Activated T-helper 1 cell treated with anti-CD3 and anti-CD28 coated beads, Interleukin-12 subunit alpha, Interleukin-12 subunit beta, Interleukin-2, Interleukin-4 antibody, amounts not matched to agents 30 ng/mL and 10 ng/mL and 1 ng/mL, durations not matched to agents 14 hours and 24 hours and 36 hours (primary cell): ENCODE measurements at places on chromosomes 16 and 17. TPM values are rescaled to one million over a fixed set of nuclear protein-coding genes. Genes with fewer than 3 reads are reported as not detected.

The FOXO3B gene
- total RNA-seq, result 5.7 and 5.9 TPM in 2 replicates

The ATAD5 gene
- 26.2 and 28.7 TPM in 2 replicates for total RNA-seq

The SCARF1 gene
- total RNA-seq, result 7.3 and 9.3 TPM in 2 replicates

The TPSG1 gene
- not detected in 2 replicates for total RNA-seq

The MYH3 gene
- 6.5 and 7.3 TPM in 2 replicates for total RNA-seq

The GTF3C1 gene
- 66.5 and 69.9 TPM in 2 replicates for total RNA-seq

- no peak overlapping the region for H3K4me3 ChIP-seq
- no peaks in the 10 kb centered on the region for H3K27me3 ChIP-seq
- H3K27ac ChIP-seq, result no peak overlapping the region
- peaks cover 6% of the 10 kb centered on the region for H3K36me3 ChIP-seq
- H3K4me1 ChIP-seq, result no peaks in the 10 kb centered on the region
Measured at GRCh38 chr16:67207249-67208091, 8.5 kb downstream of the ELMO3 start.

GRCh38 chr16:46972429-46973206 is 856 bp downstream of the DNAJA2 start:
- DNase-seq, result peak; percentile 54
- peaks cover 47% of the 10 kb centered on the region for H3K4me1 ChIP-seq
- peak overlapping the region; percentile 96 for H3K27ac ChIP-seq
- H3K4me3 ChIP-seq, result peak overlapping the region; percentile 97

DNA sequence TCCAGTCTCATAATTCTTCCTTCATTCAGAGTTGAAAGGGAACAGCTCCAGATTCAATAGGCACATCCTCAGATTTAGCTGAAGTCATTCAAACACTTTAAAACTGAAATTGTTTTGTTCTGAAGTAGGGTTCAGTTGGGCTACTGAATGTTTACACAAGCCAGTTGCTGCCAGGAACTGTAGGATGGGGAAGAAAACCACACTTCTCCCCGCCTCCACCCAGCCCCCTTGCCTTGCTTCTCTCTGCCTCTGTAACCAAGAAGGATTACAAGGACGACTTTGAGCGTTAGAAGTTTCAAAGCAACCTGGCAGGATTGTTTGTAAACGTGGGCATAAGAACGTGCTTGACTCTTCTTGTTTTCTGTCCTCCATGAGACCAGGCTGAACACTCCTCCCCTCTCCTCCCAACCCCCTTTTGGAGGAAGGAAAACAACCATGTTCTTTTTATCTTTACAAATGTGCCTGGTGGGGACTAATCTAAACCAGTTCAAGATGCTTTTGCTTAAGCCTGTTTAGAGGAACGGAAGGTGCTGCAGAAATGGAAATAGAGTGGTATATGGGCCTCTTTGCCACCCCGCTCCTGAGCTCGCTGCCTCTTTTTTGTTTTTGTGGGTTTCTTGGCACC is 287.9 kb downstream of the FTO start:
- DNase-seq, result no peak
- H3K36me3 ChIP-seq, result no peaks in the 10 kb centered on the region
- no peaks in the 10 kb centered on the region for H3K27me3 ChIP-seq
- H3K27ac ChIP-seq, result peak overlapping the region; percentile 37

DNA sequence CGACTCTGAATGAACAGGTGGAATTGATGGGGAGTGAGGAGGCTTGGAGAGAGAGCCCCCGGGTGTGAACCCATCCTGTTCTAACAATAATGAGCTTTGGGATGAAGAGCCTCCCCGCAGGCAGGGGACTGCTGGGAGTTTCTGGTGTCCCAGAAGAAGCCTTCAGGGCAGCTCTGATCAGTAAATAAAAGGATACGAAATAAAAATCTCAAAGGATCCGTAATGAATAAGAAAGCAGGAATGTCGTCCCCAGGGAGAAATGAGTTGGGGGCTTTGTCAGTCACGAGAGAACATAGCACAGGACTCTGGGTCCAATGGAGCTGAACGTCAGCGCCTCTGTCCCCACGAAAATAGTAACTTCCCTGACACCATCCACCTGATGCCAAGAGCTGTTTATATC is 113.4 kb downstream of the PITPNC1 start:
- H3K27ac ChIP-seq, result no peak overlapping the region
- H3K36me3 ChIP-seq, result peaks cover 15% of the 10 kb centered on the region
- no peak overlapping the region for H3K4me3 ChIP-seq

DNA sequence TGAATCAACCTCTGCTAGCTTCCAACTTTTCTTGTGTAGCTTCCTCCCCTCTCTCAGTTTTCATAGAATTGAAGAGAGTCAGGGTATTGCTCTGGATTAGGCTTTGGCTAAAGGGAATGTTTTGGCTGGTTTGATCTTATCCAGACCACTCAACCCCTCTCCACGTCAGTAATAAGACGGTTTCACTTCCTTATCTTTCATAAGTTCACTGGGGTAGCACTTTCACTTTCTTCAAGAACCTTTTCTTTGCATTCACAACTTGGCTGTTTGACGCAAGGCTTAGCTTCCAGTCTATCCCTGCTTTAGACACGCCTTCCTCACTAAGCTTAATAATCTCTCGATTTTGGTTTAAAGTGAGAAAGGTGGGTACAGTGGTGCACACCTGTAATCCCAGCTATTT is 29.7 kb upstream of the OR1A2 start:
- H3K4me1 ChIP-seq, result no peaks in the 10 kb centered on the region
- no peak for DNase-seq

DNA sequence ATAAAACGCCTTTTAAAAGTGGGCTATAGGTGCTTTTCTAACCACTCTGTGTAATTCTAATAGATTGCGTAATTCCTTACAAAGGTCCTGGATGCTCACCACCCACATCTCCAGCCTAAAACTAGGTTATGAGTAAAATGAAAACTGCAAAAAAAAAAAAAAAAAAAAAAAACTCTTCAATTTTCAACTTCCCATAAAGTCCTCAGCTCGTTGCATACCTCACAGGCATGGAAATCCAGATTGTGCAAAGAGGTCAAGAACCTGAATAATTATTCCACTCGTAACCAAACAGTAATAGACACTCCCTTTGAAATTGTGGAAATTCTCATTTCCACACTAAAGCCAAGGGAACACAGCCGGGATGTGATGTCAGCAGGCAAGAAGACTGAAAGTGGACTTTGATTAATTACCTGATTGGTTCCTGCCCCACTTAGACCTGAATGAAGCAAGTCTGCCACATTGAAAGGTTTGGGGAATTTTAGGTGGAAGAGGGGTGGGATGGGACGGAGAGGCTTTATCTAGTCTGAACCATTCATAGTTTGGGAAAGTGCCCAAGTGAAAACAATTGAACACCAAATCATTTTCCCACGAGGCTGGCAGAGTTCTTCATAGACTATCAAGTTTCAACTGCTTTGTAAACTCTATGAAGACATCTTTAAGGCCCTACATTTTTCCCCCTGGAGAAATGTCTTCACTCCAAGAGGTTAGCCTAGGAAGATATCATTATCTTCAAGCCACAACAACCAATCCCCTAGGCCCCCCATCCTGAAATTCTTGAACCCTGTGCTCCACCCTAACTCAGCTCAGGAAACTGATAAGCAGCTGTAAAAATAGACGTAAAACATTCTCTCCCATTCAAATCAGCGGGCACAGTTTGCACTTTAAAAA is 49.1 kb upstream of the TANC2 start:
- H3K27me3 ChIP-seq, result peaks cover 3% of the 10 kb centered on the region
- H3K4me1 ChIP-seq, result no peaks in the 10 kb centered on the region
- no peak for DNase-seq
- no peak overlapping the region for H3K4me3 ChIP-seq
- H3K36me3 ChIP-seq, result no peaks in the 10 kb centered on the region

GRCh38 chr16:55378616-55379015 is 54.6 kb downstream of the IRX6 start:
- no peaks in the 10 kb centered on the region for H3K27me3 ChIP-seq
- no peaks in the 10 kb centered on the region for H3K4me1 ChIP-seq
- H3K4me3 ChIP-seq, result no peak overlapping the region
- no peak overlapping the region for H3K27ac ChIP-seq

GRCh38 chr16:81558444-81559175 is 114.0 kb downstream of the CMIP start:
- H3K4me3 ChIP-seq, result no peak overlapping the region
- no peaks in the 10 kb centered on the region for H3K27me3 ChIP-seq
- peaks cover 2% of the 10 kb centered on the region for H3K36me3 ChIP-seq
- no peak for DNase-seq
- H3K4me1 ChIP-seq, result peaks cover 11% of the 10 kb centered on the region

GRCh38 chr17:62696256-62696655 is 68.8 kb downstream of the MRC2 start:
- H3K36me3 ChIP-seq, result no peaks in the 10 kb centered on the region
- H3K27me3 ChIP-seq, result peaks cover 8% of the 10 kb centered on the region
- no peak overlapping the region for H3K4me3 ChIP-seq
- DNase-seq, result no peak

- no peaks in the 10 kb centered on the region for H3K4me1 ChIP-seq
- H3K27ac ChIP-seq, result no peak overlapping the region
- H3K4me3 ChIP-seq, result no peak overlapping the region
Measured at GRCh38 chr17:21676281-21677111, 15.8 kb upstream of the KCNJ18 start.
